Gastroesophageal sphincter (tissue), 4 donors: ENCODE measurements at places on chromosomes 2 and 18. TPM values are rescaled to one million over a fixed set of nuclear protein-coding genes. Genes with fewer than 3 reads are reported as not detected.
A peak's percentile ranks its signal among the peaks of the same experiment; 100 is the strongest.

The DES gene
- total RNA-seq: 31,720 TPM

The UNC80 gene
- 0.07 TPM for total RNA-seq

The C1QL2 gene
- total RNA-seq: not detected

The RAD51AP2 gene
- not detected for total RNA-seq

The GLS gene
- total RNA-seq: 132 TPM

The GRHL1 gene
- 2.7 TPM for total RNA-seq

The LIMS4 gene
- 4.7 TPM for total RNA-seq

The TRMT61B gene
- total RNA-seq: 20.3 TPM

The UGT1A3 gene
- not detected for total RNA-seq

DNA sequence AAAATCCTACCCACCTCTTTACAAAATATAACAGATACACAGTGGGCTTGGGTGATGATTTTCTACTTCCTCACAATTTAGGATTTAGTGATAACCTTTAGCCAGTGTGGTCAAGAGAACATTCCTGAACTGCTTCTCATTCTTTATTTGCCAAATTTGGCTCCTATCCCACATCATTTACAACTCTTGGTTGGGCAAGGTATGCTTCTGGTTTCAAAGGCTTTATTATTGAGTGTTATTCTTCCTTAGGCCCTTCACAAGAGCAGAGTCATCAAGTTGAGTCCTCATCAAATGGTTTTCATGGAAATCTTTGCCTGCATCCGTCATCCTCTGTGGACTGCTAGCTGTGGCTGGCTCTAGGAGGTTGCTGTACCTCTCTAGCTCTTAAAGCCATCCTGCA lies 472.0 kb upstream of the ETAA1 start:
- no peak for ATAC-seq

DNA sequence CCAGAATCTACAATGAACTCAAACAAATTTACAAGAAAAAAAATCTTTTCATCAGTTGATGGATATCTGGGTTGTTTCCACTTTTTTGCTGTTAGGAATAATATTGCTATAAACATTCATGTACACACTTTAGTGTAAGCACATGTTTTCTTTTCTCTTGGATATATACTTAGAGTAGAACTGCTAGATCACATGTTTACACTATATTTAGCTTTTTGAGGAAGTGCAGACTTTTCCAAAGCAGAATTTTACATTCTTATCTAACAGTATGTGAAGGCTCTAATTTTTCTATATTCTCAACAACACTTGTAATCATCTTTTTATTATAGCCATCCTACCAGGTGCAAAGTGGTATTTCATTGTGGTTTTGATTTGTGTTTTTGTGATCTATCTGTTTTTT lies 103.6 kb upstream of the RMP24 start:
- ATAC-seq: no peak

- no peak for ATAC-seq
These were observed 416.2 kb upstream of the LYPD1 start for GRCh38 chr2:133086176-133086575.

- ATAC-seq: peak; percentile 70
These were observed at the start of gene CIDEA for GRCh38 chr18:12254136-12254819. TSS of gene CIDEA (plus strand) at chr18:12254361. CDS start at chr18:12254384, 23 bp downstream.

DNA sequence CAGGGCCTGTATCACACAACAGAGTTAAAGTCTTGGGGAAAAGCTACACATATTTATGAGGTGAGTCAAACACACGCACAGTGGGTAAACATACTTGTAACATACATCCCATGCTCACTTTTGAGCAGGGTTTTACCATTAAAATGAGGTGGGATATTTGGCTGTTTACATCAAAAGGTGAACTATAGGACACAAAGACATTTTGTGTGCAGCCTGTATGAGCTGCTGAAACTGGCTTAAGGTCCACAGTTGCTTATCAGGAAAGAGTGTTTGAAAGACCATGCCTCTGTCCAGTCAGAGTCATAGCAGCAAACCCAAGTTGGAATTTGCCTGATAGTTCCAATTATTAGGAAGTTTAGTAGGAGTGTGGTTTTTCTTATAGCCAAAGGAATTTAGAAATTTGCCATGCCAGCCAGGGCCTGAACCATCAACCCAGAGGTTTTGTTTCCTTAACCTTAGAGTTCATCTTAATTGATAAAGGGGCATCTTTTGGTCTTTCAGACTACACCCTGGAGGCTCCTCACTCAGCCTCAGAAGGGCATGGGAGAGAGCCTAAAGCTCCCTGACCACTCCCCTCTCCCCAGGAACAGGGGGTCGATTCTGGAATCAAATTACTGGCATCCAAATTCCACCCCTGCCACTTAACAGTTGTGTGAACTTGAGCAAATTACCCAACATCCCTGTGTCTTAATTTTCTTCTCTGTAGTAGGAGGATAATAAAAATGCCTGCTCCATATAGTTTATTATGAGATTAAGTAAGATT lies 29.9 kb upstream of the L3MBTL4 start:
- no peak for ATAC-seq

DNA sequence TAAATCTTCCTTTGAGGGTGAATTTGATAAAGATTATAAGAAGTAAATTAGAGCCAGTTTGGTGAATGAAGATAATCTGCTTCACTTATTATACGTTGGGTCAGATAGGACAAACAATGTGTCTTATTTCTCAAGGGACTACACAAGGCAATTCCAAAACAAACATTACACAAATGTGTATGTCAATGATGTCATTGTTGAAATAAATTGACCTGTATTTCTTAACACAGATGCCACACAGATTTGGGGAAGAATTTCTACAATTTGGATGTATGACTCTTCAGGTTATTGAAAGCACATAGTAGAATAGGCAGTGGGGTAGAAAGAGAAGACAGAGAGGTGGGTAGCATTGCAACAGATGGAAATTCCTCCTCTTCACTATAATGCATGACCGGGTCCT lies 6.9 kb upstream of the CRIM1 start:
- no peak for ATAC-seq

- ATAC-seq: no peak
These were observed 290.4 kb upstream of the POU3F3 start for GRCh38 chr2:104563398-104563996.

DNA sequence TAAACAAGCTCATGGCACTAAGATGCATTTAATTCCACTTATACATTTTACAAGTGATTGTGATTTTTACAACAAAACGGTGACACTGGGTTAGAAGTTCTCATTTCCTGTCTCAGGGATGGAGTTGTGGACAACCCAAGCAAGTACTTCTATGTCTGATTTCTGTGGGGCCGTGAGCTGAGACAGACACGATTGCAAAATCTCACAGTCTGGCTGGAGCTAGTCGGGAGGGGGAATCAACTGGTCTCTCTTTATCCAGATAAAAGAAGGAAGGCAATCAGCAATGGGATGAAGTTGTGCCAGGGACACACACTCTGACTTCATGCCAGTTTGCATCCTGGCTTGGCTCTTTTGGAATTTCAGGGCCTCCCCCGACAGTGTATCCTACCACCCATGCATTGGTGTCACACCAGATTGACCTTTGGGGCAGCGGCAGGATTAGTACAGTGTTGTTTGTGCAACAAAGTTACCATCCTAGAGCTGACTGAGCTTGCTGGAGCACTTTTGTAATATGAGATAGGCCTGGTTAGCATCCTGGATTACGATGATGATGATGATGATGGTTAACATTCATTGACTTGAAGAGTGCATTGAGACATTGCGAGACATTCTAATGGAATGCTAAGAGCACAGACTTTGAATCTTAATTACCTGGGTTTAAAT lies 98.8 kb downstream of the CTAGE1 start:
- ATAC-seq: no peak

DNA sequence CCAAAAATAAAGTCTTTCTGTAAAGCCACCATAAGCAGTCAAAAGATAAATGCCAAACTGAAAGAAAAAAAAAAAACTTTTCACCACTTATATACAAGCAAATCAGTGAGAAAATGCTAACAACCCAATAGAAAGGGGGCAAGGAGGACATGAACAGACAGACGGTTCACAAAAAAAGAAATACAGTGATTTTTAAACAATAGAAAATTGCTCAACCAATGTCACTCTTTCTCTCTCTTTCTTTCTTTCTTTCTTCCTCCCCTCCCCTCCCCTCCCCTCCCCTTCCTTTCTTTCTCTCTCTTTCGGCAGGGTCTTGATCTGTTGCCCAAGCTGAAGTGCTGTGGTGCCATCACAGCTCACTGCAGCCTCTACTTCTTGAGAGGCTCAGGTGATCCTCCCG lies 28.8 kb upstream of the SPATA3 start:
- no peak for ATAC-seq

GRCh38 chr2:191756761-191757160 lies 78.8 kb downstream of the NABP1 start:
- ATAC-seq: no peak

DNA sequence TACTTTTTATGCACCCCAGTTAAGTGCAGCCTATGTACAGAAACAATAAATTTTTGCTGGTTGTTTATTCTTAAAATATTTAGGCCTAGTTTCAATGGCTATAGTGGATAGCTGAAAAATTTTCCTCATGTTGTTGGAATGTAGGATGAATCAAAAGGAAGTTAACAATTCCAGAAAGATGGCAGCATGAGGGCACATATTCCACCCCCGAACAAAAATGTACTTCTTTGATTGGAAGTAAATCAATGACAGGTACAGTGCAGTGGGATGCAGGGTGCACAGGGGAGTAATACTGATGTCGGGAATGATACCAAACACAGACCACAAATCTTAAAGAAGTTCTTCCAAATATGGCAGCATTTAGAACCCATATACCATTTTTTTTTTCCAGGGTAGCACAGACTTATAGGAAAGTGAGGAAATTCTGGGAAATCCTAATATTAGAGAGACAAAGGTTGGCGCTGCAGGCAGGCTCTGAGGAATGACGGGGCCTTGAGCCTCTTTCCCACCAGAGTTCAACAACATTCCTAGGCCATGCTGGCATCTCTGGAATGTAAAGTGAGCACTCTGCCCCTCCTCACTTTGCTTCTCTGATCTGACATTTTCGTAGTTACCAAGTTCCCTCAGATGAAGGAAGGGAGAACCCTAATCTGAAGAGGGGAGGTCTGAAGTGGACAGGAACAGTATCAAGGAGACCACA lies 36.6 kb upstream of the IKZF2 start:
- no peak for ATAC-seq

GRCh38 chr2:40292291-40292690 lies 159.6 kb downstream of the SLC8A1 start:
- ATAC-seq: no peak

DNA sequence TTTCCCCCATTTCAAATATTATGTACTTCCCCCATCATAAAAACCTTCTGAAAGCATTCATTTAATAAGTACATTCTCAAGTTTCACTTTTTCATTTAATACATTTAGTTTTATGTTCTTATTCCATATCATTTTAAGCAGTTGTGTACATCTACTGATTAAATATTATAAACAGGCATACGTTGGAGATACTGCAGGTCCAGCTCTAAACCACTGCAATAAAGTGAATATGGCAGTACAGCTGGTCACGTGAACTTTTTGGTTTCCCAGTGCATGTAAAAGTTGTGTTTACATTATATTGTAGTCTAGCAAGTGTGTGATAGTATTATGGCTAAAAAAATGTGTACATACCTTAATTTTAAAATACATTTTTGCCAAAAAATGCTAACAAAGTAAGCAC lies 48.7 kb downstream of the TET3 start:
- ATAC-seq: no peak

GRCh38 chr2:239155806-239156480 lies 244.9 kb downstream of the HDAC4 start:
- ATAC-seq: no peak

- ATAC-seq: no peak
These were observed 12.8 kb downstream of the NOSTRIN start for GRCh38 chr2:168814939-168815907.

- ATAC-seq: no peak
These were observed 2.6 kb downstream of the ATP5F1A start for GRCh38 chr18:46095532-46095931.

- ATAC-seq: no peak
These were observed 74.7 kb upstream of the KCNJ3 start for GRCh38 chr2:154623819-154624218.

GRCh38 chr18:13369353-13369752 lies 150.8 kb downstream of the LDLRAD4 start:
- ATAC-seq: no peak

GRCh38 chr2:164935118-164936101 lies 19.9 kb downstream of the SLC38A11 start:
- ATAC-seq: no peak

DNA sequence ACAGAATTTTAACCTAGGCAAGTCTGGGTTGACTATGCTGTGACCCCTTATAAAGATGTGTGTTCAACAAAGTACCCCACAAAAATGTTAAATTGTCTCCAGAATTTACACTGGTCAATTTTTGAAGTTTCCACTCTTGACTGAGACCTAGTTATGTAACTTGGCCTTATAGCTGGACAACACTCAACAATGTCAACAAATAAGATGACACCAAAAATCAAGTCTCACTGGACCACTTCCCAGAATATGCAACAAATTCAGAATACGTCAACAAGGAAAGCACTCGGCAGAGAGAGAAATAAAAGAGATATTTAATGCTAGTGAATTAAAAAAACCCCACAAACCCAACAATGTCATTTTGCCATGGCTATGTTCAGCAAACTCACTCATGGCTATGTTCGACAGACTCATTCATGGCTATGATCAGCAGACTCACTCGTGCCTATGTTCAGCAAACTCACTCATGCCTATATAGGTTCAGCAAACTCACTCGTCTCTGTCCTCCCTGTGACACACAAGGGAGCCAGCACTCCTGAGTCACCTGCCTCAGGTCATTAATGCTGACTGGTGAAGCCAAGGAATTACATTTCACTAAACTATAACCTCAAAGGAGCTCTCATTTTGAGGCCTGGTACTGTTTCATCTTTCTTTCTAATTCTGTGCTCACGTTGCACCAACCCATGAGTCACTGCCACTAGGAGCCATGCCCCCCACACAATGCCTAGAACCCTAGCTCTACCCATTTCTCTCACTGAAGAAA lies 72.7 kb downstream of the PTPN2 start:
- no peak for ATAC-seq

- peak; percentile 56 for ATAC-seq
These were observed 1.1 kb downstream of the DYSF start for GRCh38 chr2:71454221-71455010.

DNA sequence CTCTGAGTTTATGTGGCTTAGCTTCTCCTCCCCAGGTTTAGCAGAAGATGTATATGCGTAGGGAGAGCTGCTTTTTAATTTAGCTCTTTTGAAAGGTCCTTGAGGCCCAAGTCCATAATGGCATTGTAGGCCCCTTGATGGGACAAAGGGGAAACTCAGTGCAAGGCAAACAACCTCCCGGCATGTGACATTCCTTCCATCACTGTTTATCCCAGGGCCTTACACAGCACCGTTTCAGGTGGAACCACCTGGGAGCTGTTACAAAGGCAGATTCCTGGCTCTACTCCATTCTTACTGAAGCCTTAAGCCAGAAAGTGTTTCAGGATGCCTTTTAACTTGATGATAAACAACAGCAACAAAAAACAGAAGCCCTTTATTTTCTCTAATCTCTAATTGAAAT lies 555.4 kb downstream of the SLC4A3 start:
- no peak for ATAC-seq

- ATAC-seq: no peak
These were observed 172.3 kb downstream of the ALPK2 start for GRCh38 chr18:58456625-58457024.

GRCh38 chr2:186060744-186061440 lies 322.3 kb downstream of the FSIP2 start:
- ATAC-seq: no peak
